ENCODE measurements at places on chromosomes 1 and 21.
A peak's percentile ranks its signal among the peaks of the same experiment; 100 is the strongest.

DNA sequence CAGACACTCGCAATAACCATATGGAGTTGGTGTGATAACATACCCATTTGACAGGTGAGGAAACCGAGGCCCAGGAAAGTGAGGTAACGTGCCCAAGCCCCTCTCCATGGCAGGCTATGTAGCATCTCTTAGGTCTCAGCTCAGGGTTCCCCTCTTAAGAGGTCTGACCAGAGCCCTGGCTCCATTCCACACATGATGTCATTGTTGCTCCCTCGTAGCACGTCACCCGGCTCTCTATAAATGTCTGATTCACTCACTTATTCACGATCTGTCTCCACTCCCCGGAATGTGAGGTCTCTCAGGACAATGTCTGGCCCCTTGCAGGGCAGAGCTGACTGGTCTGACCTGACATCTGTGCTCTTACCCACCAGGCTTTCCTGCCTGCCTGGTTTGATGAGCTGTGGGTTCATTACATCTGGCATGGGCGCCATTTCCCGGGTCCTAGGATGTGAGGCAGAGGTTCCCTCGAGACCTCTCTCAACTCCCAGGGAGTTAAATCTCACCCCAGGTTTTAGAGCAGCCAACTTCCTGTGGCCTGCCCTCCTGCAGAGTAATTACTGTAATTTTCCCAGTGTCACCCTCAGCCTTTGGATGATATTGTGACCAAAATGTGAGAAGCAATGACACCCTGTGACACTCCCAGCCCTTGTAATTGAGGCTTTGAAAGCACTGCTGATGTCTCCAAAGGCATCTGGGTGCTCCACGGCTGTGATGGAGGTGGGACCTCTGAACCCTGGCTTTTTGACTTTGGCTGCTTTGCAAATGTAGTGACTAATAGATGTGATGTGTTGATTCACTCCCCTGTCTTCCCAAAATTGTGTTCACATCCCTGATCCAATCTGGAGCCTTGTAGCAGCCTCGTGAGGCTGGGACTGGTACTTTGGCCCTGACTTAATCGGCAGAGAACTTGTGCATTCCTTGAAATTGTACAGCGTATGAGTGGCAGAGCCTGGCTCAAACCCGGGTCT is 10.6 kb downstream of the ACTL8 start:
- peak; percentile 75 for DNase-seq

GRCh38 chr1:172429331-172430127 is 9.0 kb downstream of the C1orf105 start:
- DNase-seq: peak; percentile 76

DNA sequence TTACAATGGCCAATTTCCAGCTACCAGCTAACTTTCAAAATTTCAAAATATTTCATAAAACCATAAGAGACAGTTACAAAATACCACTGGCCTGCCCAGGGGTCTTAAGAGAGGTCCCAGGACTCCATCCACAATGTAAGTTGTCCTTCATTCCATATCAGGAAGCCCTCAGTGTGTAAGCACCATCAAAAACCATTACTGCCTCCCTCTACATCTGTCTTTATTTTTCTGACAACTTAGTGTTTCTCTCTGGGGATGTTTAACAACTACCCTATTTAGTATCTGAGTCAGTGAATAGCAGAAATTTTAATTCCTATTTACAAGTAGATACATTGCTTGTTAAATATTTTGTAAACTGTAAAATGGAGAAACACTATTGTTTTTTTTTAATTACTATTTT is 339.3 kb upstream of the ADAMTS5 start:
- no peak for DNase-seq

GRCh38 chr1:151514366-151514765 is 3.2 kb downstream of the CGN start:
- no peak for DNase-seq

GRCh38 chr1:208909011-208909984 is 665.1 kb upstream of the PLXNA2 start:
- DNase-seq: no peak

- no peak for DNase-seq
Measured at GRCh38 chr1:192675716-192676115, 39.8 kb downstream of the RGS13 start.

GRCh38 chr1:44059664-44060355 is 28.5 kb upstream of the SLC6A9 start:
- peak; percentile 40 for DNase-seq

- DNase-seq: peak; percentile 15
Measured at GRCh38 chr1:167344112-167344511, 123.4 kb downstream of the POU2F1 start.

GRCh38 chr1:210257698-210258529 is 25.3 kb downstream of the SERTAD4 start:
- DNase-seq: no peak

GRCh38 chr1:11650331-11650991 is 3.8 kb downstream of the FBXO2 start:
- DNase-seq: peak; percentile 71

- DNase-seq: no peak
Measured at GRCh38 chr1:1793481-1794244, 15.4 kb upstream of the NADK start.

DNA sequence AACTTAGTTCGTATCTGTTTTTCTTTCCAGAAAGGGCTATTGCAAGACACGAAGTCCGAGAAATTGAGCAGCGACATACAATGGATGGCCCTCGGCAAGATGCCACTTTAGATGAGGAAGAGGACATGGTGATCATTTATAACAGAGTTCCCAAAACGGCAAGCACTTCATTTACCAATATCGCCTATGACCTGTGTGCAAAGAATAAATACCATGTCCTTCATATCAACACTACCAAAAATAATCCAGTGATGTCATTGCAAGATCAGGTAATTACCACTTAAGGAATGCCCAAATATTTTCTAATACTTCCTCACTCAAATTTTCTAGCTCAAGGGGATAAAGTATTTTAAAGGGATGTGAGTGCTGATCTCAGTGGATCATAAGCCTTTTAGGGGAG is 158.5 kb downstream of the HS2ST1 start:
- DNase-seq: no peak

GRCh38 chr1:94279038-94279437 is 41.7 kb upstream of the ARHGAP29 start:
- peak; percentile 55 for DNase-seq

DNA sequence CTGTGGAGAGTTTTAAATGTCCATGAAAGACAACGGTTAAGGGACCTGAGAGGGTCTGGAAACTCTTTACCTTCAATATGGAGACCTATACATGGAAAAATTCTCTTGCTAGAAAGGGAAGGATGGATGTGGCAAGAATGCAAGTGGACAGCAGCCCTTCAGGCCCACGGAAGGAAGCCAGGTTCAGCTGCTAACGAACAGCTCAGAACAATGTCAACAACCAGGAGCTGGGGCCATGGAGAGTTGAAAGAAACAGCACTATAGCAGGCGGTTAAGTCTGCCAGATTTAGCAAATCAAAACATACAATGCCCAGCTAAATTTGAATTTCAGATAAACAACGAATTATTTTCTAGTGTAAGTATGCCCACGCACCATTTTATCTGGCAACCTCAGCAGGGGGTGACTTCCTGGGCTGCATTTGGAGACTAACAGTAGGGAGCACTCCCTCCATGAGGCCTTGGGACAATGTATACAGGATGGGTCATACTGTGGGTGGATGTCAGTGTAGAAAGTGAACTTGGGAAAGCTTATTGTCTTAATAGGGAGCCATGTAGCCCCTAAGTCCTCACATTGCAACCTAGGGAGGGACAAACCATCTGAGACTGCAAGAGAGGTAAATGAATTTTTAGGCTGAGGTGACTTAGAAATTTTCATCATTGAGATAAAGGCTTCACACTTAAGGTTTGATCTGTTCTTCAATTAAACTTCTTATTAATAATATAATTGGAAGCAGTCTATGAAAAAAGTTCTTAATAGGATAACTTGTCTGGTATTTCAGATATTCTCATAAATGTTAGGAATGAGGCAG is 7.8 kb upstream of the H3-3A start:
- DNase-seq: no peak

- DNase-seq: no peak
Measured at GRCh38 chr21:37749132-37749531, 167.1 kb downstream of the KCNJ6 start.

- DNase-seq: no peak
Measured at GRCh38 chr1:218262259-218262658, 22.8 kb upstream of the RRP15 start.

DNA sequence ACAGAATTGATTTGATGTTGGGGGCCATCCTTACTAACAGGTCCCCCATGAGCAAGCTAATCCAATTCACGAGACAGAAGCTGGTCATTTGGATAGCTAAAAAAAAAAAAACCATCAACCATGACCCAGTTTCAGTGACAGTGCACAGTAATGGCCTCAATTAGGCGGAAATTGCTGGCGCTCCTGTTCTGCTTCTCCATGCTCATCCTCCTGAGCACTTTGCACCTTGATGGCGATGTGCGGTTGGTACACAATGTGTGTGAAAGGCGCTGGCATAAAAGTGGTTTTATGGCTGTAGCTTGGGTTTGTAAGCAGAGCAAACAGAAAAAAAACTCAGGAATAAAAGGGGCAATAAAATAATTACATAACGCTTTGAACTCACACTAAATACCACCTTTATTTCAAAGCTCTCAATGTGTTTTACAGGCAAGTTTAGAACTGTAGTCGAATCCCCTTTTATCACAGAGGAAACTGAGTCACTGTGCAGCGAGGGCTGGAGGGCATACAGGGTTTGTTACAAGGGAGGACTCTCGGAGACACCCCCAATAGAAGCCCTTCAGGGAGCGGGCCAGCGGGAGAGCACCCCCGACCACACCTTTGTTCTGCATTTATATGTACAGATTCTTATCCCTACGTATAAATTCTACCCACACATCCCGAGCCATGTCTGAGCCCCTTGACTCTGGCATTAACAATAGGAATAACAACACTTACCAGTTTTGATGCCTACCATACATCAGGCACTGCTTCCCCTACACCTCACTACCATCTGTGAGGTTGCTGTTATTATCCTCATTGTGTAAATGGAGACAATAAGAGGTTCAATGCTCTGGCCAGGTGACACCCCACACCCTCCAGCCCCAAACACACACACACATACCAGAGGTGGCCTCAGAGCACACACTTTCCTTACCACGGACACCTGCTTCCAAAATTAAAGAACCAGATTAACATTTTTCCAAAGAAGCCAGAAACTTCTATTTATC is 213.5 kb upstream of the IRF2BP2 start:
- no peak for DNase-seq

- DNase-seq: no peak
Measured at GRCh38 chr1:103145449-103145848, 37.1 kb upstream of the COL11A1 start.

DNA sequence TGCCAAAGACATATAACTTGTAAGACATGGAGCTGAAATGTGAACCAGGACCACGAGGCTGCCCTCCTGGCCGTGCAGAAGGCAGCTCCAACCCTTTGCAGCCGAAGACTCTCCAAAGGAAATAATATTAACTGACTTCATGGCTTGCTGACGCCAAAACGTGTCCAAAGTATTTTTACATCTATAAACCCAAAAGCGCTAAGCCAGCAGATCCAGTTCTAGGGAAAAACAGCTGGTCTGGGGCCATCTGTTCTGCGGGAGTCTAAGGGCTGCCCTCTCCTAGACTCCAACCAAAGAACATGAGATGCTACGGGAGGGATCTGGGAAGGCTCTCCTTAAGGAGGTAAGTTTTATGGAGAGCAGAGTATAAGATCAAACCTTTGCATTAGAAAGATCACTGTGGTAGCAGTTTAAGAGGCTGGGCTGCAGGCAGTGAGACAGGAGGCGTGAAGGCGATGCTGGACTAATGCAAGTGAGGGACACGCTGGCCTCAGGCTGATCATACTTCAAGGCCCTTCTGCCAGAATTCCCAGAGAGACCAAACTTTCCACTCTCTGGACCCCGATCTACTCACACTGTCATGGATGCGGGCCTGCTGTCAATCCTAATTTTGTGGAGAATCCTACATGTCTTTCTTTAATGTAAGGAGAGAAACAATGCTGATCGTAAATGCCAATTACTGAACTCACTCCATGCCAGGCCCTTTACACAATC is 1.2 kb downstream of the TMEM53 start:
- DNase-seq: peak; percentile 67

DNA sequence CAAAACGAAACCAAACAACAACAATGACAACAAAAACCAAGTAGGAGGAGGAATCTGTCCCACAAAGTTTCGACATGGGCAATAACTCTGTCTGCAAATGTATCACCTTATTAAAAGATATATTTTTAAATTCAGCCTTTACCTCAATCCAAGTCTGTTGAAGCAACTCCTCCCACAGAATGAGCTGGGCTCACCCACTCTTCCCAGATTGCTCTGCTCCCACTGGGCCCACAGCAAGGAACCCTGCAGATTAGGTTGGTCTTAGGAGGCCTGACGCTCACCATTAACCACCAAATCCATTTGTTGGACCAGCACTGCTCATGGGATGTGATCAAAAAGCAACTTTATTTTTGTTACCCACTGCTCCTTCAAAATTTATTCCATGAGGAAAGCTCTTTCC is 114.7 kb upstream of the CDC42BPA start:
- no peak for DNase-seq

- no peak for DNase-seq
Measured at GRCh38 chr1:58318157-58319005, 228.1 kb downstream of the OMA1 start.

DNA sequence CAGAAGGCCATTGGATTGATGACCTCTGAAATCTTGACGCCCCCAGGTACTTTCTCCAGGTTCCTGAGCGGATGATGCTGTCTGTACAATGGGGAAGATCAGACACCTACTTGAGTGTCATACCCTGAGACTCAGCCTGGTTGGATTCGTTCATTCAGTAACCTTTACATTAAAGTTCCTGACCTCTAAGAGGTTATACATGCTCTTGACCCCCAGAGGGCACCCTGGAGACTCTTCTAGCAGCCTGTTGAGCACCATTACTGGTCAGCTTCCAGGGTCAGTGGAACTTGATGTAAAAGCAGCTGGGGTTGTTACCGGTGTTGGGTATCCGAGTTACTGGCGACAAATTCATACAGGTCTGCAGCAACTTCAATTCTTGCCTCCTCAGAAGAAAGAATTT is 114.3 kb upstream of the ZNF678 start:
- DNase-seq: no peak

GRCh38 chr21:44881198-44881872 is 7.8 kb upstream of the PTTG1IP start:
- peak; percentile 59 for DNase-seq

DNA sequence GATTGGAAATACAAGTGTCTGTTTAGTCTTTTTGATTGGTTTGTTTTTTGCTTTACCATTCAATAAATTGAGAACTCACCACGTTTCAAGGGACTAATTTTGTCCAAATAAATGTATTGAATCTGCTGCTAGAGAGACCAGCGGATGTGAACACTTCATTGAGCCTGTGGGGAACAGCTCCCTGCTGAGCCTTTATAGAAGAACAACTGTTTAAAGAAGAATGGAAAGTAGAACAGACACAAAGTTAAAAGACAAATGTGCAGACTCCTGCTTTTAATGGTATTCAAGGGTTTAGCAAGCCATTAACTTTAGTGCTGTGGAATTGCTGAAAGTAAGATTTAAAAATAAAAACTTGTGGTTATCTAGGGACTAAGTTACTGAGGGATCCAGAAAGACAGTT is 817.7 kb upstream of the B3GALT2 start:
- no peak for DNase-seq

DNA sequence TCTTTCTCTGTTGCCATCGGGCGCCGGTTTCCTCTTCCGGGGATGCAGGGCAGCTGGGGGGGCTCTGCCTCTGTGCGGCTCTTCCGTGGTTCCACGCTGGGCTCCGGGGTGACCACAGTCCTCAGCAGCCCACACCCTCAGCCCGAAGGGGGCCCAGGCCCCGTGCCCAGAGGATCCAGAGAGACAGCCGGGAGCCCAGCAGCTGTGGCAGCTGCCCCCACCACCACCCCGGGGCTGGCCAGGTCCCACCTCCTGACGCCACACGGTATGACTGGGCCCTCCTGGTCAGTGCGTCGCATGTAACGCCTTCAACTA is 172.2 kb downstream of the PRDM16 start:
- DNase-seq: no peak
